ENCODE measurements at places on chromosomes 7 and 10. TPM values are rescaled to one million over a fixed set of nuclear protein-coding genes. Genes with fewer than 3 reads are reported as not detected.

Gene INMT
- total RNA-seq = 0.19 TPM

Gene BEND7
- total RNA-seq = 9.6 TPM

Gene ZNF273
- 33.4 TPM for total RNA-seq

DNA sequence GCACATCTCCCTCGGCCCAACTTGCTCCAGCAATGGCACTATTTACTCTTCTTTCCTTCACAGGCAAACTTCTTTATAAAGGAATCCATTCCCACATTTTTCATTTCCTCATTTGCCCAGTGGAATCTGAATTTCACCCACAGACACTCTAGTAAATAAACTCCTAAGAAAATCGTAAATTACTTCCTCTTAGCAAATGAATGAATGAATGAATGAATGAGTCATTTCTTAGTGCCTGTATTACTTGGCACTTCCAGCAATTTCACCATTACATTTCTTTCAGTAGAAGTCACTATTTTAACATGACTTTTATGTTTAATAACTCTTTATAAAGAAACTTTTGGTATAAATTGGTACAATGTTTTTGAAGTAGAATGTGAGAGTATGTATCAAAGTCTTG, 55.7 kb downstream of the DDC start:
- no peak for DNase-seq

DNA sequence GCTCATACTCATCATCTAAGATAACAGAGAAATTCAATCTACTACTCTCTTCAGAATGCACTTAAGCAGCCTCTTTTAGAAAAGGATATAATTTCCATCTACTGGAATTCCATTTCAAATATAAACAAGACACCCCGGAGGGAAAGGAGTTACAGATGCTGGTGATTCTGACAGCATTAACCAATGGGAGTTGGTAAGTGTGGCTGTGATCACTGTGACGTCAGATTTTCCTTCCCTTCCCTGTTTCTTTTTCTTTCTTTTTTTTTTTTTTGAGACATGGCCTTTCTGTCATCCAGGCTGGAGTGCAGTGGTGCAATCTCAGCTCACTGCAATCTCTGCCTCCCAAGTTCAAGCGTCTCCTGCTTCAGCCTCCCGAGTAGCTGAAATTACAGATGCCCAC, 106.6 kb downstream of the ACTR3B start:
- no peak for DNase-seq

DNA sequence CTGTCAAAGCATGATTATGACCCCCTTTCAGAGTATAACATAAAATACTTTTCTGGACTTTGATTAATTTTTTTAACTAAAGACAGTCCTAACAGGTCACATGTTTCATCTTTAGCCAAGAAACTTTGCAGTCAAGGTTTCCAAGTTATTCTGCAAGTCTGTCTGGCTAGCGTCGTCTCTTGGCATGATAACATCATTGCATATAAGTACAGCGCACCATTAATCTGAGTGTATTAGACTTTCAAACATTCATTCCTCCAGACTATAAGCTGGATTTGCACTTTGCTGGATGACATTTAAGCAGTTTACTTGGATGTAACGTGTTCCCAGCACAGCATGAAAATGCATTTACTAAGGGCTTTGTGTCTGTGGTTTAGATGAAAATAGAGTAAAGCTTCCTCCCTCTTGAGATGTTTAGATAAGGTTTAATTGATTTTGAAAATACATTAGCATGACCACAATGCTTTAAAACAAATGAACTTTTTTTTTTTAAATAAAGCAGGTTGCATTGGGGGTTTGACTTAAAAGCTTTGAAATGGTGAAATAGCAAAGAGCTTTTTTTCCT, 349.0 kb upstream of the MTPN start:
- no peak for DNase-seq

- DNase-seq = peak; percentile 61
Measured at GRCh38 chr10:112956631-112957350, 6.7 kb downstream of the TCF7L2 start.
